ENCODE measurements at places on chromosomes 6 and 20.

- H3K27ac ChIP-seq: no peak overlapping the region
- no peak overlapping the region for H3K4me3 ChIP-seq
- H3K36me3 ChIP-seq: peaks cover 13% of the 10 kb centered on the region
- H3K27me3 ChIP-seq: no peaks in the 10 kb centered on the region
- peaks cover 35% of the 10 kb centered on the region for H3K4me1 ChIP-seq
- DNase-seq: no peak
Observed at GRCh38 chr6:3263096-3263495, 4.3 kb downstream of the PSMG4 start.

GRCh38 chr6:107661291-107661690 lies 162.8 kb downstream of the SCML4 start:
- DNase-seq: no peak
- no peak overlapping the region for H3K27ac ChIP-seq
- H3K27me3 ChIP-seq: no peaks in the 10 kb centered on the region
- no peaks in the 10 kb centered on the region for H3K36me3 ChIP-seq
- H3K4me1 ChIP-seq: peaks cover 22% of the 10 kb centered on the region

GRCh38 chr6:158356586-158357546 lies 44.6 kb downstream of the TULP4 start:
- H3K4me1 ChIP-seq: peaks cover 20% of the 10 kb centered on the region
- no peaks in the 10 kb centered on the region for H3K27me3 ChIP-seq
- H3K36me3 ChIP-seq: no peaks in the 10 kb centered on the region
- no peak for DNase-seq

- H3K36me3 ChIP-seq: no peaks in the 10 kb centered on the region
- H3K4me1 ChIP-seq: no peaks in the 10 kb centered on the region
- DNase-seq: no peak
- H3K27ac ChIP-seq: no peak overlapping the region
Observed at GRCh38 chr6:53566755-53567154, 21.9 kb upstream of the GCLC start.

DNA sequence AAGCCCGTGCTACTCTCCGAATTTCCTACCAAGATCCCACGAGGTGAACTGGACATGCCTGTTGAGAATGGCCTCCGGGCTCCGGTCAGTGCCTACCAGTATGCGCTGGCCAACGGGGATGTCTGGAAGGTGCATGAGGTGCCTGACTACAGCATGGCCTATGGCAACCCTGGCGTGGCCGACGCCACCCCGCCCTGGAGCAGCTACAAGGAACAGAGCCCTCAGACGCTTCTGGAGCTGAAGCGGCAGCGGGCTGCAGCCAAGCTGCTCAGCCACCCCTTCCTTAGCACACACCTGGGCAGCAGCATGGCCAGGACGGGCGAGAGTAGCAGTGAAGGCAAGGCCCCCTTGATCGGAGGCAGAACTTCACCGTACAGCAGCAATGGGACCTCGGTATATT lies 8.0 kb upstream of the FAM83D start:
- H3K27me3 ChIP-seq: no peaks in the 10 kb centered on the region
- no peaks in the 10 kb centered on the region for H3K4me1 ChIP-seq
- no peak overlapping the region for H3K4me3 ChIP-seq
- H3K27ac ChIP-seq: no peak overlapping the region
- no peak for DNase-seq

- DNase-seq: no peak
- no peak overlapping the region for H3K27ac ChIP-seq
- no peaks in the 10 kb centered on the region for H3K36me3 ChIP-seq
Observed at GRCh38 chr20:63831646-63831992, 555 bp upstream of the ZBTB46 start.

- no peaks in the 10 kb centered on the region for H3K27me3 ChIP-seq
- H3K4me1 ChIP-seq: no peaks in the 10 kb centered on the region
- H3K36me3 ChIP-seq: no peaks in the 10 kb centered on the region
- DNase-seq: no peak
- H3K4me3 ChIP-seq: no peak overlapping the region
- no peak overlapping the region for H3K27ac ChIP-seq
Observed at GRCh38 chr20:47173596-47174216, 182.8 kb downstream of the ZMYND8 start.

DNA sequence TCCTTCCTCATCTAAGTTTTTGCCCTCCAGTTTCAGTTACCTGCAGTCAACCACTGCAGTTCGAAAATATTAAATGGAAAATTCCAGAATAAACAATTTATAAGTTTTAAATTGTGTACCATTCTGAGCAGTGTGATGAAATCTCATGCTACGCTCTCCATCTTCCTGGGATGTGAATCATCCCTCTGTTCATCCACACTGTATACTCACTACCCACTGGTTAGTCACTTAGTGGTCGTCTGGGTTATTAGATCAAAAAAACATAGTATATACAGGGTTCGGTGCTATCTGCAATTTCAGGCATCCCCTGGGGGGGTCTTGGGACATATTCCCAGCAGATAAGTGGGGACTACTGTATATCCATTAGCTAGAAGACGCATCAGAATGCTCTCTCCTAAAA lies 151.9 kb upstream of the SLC22A16 start:
- no peak overlapping the region for H3K27ac ChIP-seq
- no peak for DNase-seq
- no peak overlapping the region for H3K4me3 ChIP-seq
- H3K27me3 ChIP-seq: no peaks in the 10 kb centered on the region

GRCh38 chr20:55500130-55500529 lies 505.2 kb downstream of the CBLN4 start:
- no peak overlapping the region for H3K27ac ChIP-seq
- H3K36me3 ChIP-seq: no peaks in the 10 kb centered on the region
- no peaks in the 10 kb centered on the region for H3K4me1 ChIP-seq
- no peak for DNase-seq

DNA sequence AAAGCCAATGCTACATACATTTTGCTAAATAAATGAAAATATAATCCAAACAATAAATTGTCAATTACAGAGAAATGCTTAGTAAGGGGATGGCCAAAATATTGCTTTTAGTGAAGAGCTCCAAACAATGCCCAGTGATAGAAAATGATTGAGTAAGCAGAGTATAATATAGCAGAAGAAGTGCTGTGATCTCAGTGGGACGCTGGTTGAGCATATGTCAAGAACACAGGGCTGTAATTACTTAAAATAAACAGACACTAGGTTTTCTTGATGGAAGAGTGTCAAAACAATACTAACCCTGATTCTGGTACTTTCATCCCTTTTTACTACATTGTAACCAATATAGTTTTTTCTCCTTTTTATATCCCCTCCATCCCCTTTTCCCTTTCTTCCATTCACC lies 150.3 kb downstream of the GRIK2 start:
- H3K4me1 ChIP-seq: no peaks in the 10 kb centered on the region
- no peaks in the 10 kb centered on the region for H3K27me3 ChIP-seq
- H3K36me3 ChIP-seq: no peaks in the 10 kb centered on the region
- H3K4me3 ChIP-seq: no peak overlapping the region
- no peak overlapping the region for H3K27ac ChIP-seq
- no peak for DNase-seq

DNA sequence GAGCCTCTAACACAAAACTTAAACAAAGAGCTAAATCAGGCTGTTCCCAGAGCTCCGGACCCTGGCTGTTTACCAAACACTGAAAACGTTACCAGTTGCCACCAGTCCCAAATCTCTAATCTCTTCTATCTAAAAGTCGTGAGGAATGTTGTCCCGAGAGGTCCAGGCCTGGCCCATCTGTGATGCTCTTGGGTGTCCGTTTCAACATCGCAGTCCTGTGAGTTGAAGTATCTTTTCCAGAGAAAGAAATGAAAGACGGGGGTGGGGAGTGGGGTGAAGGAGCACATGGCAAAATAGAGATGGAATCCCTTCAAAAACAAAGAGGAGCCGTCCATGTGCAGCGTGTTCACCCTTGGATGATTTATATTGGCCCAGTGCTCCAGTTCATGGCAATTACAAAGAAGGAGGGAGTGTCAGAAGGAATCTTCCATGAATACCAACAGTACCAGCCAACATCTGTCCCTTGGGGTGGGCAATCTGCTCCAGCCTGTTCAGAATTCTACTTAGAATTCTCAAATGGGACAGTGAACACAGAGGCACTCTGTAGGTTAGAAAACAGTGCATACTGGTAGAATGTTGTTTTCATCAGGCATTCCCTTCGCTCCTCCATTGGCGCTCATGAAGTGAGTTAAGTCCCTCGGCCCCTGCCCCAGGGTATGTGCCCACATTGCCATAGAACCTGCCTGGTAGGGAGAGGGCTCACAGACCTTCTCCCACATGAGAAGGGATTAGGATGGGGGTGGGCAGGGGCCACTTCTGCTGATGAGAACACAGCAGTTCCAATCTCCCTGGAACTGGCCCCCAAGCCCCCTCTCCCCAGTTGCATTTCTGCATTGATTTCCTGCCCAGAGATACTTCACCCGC lies 112.1 kb downstream of the LY86 start:
- DNase-seq: no peak
- no peaks in the 10 kb centered on the region for H3K27me3 ChIP-seq
- no peaks in the 10 kb centered on the region for H3K36me3 ChIP-seq
- no peak overlapping the region for H3K4me3 ChIP-seq
